Muscle of leg (tissue), 16 donors: ENCODE measurements at places on chromosomes 2 and 18. TPM values are rescaled to one million over a fixed set of nuclear protein-coding genes. Genes with fewer than 3 reads are reported as not detected.
A peak's percentile ranks its signal among the peaks of the same experiment; 100 is the strongest.

Gene POU3F3
- 0.13 TPM for total RNA-seq

Gene SLC11A1
- total RNA-seq: 0.49 TPM

Gene OTX1
- not detected for total RNA-seq

Gene KCNJ3
- 0.31 TPM for total RNA-seq

Gene CFAP65
- not detected for total RNA-seq

- H3K36me3 ChIP-seq: no peaks in the 10 kb centered on the region
- no peak for DNase-seq
- no peaks in the 10 kb centered on the region for H3K4me1 ChIP-seq
- no peak overlapping the region for H3K4me3 ChIP-seq
- H3K27me3 ChIP-seq: no peaks in the 10 kb centered on the region
Measured at GRCh38 chr2:64243081-64244036, 99.1 kb upstream of the PELI1 start.

GRCh38 chr18:6776188-6776587 is 46.7 kb downstream of the ARHGAP28 start:
- H3K36me3 ChIP-seq: no peaks in the 10 kb centered on the region
- no peak overlapping the region for H3K4me3 ChIP-seq
- peaks cover 18% of the 10 kb centered on the region for H3K4me1 ChIP-seq

GRCh38 chr2:218332288-218332687 is 24.4 kb upstream of the CATIP start:
- no peak overlapping the region for H3K4me3 ChIP-seq
- H3K36me3 ChIP-seq: no peaks in the 10 kb centered on the region
- H3K4me1 ChIP-seq: peaks cover 16% of the 10 kb centered on the region
- H3K27me3 ChIP-seq: no peaks in the 10 kb centered on the region
- H3K27ac ChIP-seq: peak overlapping the region; percentile 29

- no peaks in the 10 kb centered on the region for H3K4me1 ChIP-seq
- H3K27me3 ChIP-seq: no peaks in the 10 kb centered on the region
- no peak for DNase-seq
Measured at GRCh38 chr2:119591523-119591922, 47.3 kb downstream of the CFAP221 start.
